Kidney (tissue), 22 donors: ENCODE measurements at places on chromosomes 3 and 15. TPM values are rescaled to one million over a fixed set of nuclear protein-coding genes. Genes with fewer than 3 reads are reported as not detected.

DNA sequence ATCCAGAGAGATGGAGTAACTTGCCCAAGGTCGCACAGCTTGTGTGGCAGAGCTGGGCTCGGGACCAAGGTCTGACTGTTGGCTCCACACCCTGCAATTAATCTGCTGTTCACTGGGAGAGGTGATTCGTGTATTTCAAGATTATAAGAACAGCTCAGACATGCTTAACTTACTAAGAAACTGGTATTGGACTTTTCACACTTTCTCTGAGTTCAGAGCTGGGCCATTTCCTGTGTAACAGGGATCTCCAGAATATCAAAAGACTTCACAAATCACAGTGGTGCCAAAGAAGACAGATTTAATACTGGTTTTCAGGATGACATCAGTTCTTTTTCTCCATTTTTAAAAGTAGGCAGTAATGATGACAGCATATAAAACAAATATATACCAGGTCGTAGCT, 156.8 kb upstream of the UBE2E1 start:
- peak; percentile 41 for DNase-seq

DNA sequence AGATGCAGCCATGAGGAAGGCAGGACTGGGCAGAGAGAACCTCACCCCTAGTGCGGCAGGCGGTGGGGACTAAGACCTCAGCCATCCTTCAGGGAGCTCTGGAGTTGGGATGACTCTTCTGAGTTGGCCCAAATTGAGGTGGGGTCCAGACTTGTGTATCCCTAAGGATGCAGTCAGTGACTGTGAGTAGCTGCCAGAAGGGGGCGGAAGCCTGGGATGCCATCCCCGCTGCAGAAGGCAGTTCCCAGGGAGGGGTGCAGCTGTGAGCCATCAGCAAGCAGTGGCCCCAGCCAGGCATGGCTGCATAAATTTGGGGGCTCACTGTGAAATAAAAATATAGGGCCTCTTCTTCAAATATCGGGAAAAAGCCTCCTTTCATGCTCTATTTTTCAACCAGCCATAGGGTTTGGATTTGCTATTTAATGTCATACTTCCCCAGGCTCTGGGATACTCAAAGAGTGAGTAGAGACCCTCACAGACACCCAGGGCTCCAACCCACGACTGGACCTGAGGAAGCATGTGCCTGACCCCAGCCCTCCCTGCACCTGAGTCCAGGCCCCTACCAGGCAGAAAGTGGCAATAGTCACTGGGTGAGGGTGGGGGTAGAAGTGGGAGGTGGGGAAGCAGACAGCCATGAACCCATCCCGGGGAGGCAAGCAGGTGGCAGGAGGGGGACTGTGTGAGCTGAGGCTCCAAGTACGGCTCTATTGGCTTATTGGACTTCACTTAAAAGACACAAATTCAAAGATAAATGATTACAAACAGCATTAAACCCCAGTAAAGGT, 30.5 kb downstream of the GRK7 start:
- DNase-seq, result no peak

- no peak for DNase-seq
These were observed 15.2 kb upstream of the LINGO1 start for GRCh38 chr15:77647961-77648360.

DNA sequence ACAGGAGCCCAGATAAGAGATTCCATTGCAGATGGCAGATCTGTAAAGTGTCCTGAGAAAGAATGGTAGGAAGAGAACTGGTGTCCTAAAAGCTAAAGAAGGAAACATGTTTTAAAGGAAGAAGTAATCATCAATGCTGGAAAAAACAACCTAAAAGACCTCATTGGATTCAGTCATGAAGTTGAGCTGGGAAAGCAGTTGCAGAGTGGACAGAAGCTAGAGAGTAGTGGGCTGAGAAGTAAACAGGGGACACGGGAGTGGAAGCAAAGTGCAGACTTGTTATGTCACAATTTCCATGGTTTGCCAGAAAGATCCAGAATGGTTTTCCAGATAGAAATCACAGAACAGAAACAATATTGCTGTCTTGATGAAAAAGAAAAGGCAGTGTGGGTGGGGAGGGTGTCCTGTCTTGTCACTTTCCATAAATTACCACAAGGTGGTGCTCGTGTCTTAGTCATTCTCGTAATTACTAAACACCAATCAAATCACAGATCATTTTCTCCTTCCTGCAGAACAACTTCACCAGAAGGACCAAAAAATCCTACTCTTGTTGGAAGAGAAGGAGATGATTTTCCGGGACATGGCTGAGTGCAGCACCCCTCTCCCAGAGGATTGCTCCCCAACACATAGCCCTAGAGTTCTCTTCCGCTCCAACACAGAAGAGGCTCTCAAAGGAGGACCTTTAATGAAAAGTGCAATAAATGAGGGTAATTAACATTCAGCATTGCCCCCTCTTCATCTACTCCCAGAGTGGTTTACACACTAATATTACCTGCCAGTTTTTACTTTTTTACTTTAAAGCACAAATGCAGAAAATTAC, 64.5 kb downstream of the KLHL25 start:
- DNase-seq, result peak; percentile 82

GRCh38 chr15:58167095-58167691, 29.0 kb downstream of the AQP9 start:
- no peak for DNase-seq

Gene SEMA3G
- 28.2 TPM for polyA plus RNA-seq

GRCh38 chr3:158419820-158420653, 151.0 kb upstream of the MLF1 start:
- no peak for DNase-seq

GRCh38 chr15:82809308-82810060, at the start of gene WHAMM:
TSS of gene WHAMM (plus strand) at chr15:82809628. CDS start at chr15:82809727, 99 bp downstream.
- DNase-seq, result peak; percentile 99

DNA sequence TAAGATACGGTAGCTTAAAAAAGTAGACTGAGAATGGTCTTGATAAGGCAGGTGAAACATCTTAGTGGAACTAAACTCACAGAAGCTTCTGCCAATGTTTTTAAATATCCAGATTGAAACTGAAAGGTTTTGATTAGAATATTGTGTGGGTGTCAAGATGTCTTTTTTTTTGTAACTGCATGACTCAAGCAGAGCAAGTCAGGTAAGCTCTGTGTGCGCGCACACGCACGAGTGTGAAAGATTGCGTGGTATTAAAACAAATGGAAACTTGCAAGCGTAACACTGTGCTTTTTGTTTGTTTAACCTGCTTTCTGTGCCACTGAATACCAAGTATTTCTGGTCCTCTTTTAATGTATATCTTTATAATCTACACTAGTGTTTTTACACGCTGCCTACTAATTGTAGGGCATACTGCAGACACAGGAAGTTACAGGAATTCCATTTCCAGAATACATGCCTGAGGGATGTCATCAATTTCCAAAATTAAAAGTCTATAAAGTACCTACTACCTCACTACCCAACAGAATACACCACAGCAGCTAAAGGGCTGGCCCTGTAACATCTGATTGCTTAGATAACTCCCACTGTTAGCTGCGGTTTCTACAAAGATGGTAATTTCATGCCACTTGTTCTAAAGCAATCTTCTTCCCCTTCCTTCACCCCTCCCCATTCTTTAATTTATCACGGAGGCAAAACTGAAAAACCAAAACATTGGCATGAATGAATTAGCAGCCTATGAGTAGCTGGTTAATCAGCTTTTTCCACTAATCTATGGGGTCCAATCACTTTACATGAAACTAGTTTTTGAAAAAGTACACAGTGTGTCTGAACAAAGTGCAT, 472.8 kb downstream of the SHQ1 start:
- no peak for DNase-seq

Gene TGM4
- polyA plus RNA-seq, result not detected

- no peak for DNase-seq
These were observed 113.4 kb downstream of the CCNL1 start for GRCh38 chr3:157046520-157046919.

DNA sequence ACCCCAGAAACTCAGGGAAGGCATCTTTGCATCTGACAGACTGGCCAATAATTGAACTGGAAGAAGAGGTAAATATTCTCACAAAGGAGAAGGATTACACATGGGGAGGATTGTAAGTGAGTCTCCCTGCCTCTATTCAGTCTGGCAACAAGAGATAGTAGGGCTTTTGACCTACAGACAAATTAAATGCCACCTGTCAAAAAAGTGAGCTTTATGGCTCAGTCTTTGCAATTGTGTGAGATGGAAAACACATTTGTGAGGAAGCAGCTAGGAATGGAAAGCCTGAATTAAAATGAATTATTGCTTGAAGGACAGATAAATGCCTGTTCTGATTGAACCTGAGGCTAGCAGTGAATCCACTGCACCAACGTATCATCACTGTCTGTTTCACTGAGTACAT, 173.3 kb upstream of the GOLIM4 start:
- DNase-seq, result no peak

DNA sequence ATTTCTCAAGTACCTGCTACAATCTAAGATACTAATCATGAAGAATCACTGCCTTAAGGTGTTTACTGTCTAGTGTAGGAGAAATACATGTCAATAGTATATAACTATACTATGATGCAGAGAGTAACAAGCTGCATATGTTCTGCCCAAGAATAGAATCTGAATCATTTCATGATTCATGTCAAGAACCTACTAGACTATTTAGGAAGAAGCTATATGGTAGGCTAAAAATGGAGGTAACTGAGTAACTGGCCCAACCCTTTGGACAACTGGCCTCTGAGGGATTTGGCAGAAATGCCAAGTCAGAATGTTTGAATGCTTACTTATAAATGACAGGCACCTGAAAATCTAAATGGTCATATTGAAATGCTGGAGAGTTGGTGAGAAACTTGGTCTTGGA, 59.9 kb upstream of the DGKG start:
- DNase-seq, result no peak

GRCh38 chr3:113143353-113143752, 68.0 kb upstream of the BOC start:
- DNase-seq, result no peak

Gene TUSC2
- polyA plus RNA-seq, result 60.0 TPM

DNA sequence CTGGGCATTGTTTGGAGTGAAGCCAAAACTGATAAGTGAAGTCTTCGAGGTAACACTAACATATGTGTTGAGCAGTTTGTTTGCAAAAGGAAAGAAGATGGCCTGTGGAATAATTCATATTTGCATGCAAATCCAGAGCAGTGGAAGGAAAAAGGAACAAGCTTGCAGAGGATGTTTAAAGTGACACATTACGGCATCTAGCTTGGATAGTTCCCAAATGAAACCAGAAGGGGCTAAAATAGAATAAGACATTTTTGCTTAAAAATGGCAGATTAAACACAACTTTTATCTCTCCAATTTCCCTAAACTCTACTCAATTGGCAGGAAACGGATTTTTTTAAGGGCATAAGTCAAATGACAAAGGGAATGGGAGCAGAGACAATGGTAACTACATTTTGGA, 25.4 kb upstream of the RYK start:
- DNase-seq, result no peak

Gene ANAPC13
- polyA plus RNA-seq, result 160 TPM

DNA sequence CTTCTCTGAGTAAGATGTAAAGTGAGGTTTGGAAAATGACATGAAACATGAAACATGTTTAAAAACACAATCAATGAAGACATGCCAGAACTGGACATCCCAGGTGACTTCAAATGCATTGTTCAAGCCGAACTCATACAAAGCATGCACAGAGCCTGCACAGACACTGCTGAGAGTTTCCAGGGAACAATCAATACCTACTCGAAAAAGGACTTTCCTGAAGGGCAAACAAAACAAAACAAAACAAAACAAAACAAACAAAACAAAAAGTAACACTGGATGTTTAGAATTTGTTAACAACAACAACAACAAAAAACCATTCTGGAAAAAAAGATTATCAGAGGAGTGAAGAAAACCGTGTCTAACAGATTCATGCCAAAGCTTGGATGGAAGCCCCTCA, 10.5 kb upstream of the TM4SF19 start:
- DNase-seq, result no peak

DNA sequence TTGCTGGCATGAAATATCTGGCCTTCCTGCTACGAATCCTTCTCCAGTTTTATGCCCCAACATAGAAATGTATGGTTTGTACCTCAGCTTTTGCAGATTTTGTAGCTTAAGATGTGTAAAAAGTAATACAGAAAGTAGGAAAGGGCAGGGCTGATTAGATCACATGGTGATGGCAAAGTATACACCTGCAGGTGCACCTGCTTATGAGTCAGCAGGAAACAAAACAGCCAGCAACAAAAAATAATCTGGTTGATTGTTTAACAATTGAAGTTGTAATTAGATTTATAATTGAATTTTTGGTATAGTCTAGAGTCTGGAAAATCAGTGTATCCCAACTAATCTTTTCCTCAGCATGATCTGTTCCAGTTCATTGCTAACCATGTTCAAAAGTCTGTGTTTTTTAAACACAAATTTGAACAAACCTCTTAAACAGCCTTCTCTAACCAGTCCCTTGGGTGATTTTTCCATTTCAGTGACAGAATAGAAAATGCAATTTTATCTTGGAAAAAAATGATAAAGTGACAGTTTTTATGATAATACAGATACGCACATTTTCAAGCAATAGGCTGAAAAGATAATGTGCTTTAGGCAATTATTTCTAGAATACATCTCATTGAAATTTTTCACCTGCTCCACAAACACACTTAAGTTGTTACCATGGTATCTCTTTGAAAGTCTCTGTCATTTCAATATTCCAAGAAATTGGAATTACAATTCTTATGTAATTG, 477.4 kb downstream of the NAALADL2 start:
- no peak for DNase-seq

DNA sequence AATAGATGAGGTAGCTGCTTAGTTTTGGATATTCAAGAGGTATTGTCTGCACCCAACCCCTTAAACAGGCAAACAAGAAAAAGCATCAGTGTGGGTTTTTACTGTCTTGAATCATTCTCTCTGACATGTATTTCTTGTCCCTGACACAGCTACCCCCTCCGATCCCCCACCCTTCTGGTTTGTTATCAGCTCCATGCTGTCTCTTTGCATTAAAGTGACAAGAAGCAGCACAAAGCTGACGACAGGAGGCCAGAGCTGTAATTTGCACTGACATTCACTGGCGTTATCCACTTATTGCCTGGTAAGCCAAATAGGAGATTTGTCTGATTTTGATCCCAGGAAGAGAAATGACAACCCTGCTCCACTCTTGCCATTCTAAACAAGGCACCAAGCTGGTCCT, 83.3 kb upstream of the SNRK start:
- no peak for DNase-seq

- DNase-seq, result no peak
These were observed 97.2 kb upstream of the C3orf80 start for GRCh38 chr3:160128056-160128455.

Gene CIB2
- 29.9 TPM for polyA plus RNA-seq

DNA sequence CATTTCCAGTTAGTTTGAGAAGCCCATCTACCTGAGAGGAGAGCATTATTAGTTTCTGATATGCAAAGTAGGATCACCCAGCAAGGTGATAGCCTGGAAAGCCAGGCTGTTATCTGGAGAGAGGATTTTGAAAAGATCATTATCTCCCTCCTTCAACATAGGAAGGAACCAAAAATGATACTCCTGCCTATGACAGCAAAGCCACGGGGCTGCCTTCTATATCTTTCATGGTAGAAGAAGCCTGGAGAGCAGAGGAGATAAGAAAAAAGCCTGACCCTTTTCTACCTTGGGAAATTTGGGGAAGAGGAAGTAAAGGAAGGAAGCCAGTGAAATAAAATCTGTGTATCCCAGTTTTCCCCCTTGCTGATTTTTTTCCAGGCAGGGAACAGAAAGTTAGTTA, 205.5 kb downstream of the MFSD1 start:
- DNase-seq, result no peak

- DNase-seq, result no peak
These were observed 236.6 kb upstream of the GPR149 start for GRCh38 chr3:154666542-154666941.
